ENCODE measurements at places on chromosomes 2 and 18.

GRCh38 chr2:68906716-68907115 is 35.5 kb upstream of the BMP10 start:
- no peak for DNase-seq

- no peak for DNase-seq
These were observed 49.5 kb downstream of the ANO7 start for GRCh38 chr2:241237949-241238371.

GRCh38 chr2:113777371-113777770 is 20.9 kb upstream of the SLC35F5 start:
- DNase-seq = no peak

GRCh38 chr2:133139847-133140533 is 428.3 kb downstream of the NCKAP5 start:
- DNase-seq = peak; percentile 66

- no peak for DNase-seq
These were observed 49.9 kb downstream of the KCNIP3 start for GRCh38 chr2:95346738-95347671.

DNA sequence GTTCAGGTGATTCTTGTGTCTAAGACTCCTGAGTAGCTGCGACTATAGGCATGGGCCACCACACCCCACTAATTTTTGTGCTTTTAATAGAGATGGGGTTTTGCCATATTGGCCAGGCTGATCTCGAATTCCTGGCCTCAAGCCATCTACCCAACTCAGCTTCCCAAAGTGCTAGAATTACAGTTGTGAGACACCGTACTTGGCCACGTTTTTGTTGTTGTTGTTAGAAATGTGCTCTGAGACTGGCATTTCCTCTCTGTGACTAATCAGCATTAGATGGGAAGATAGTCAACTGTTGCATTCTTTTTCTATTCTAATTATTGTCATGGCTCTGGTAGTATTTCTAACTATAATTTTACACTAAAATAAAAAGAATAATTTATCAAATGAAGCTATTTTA is 191.7 kb downstream of the CAMKMT start:
- no peak for DNase-seq

DNA sequence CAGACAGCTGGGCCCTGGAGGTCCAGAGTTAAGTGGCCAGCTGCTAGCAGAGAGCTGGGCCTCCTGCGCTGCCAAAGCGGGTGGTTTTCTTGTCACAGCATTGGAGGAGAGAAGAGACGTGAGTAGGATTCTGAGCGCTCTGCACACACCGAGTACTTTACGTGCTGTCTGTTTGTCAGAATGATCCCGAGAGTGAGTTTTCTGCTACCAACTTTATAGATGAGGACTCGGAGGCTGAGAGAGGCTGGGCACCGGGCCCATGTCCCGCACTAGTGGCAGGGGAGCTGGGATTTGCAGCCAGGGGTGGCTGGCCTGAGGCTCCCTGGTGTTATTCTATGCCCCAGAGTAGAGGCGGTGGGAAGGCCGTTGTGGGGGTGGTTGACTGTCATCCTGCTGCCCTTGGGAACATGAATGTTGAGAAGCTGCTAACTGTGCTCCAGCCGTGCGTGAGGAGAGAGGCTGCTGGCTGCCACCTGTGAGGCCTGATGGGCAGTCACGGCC is 36.3 kb upstream of the MBP start:
- DNase-seq = no peak

- DNase-seq = no peak
These were observed 1.8 kb downstream of the NMI start for GRCh38 chr2:151287513-151288250.

DNA sequence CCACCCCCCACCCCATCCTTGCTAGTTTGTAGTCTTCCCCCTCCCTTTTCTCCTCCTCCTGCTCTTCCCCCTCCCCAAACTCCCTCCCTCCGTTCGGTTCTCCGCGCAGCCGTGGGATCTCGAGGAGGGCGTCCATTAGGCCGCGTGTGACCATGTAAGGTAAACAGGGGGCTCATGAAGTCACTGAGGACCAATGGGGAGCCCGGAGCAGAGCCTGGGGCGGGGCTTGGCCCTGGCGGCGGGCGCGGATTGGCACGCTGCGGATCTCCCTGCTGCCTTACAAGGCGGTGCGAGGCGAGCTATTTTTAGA is 246 bp upstream of the KLF7 start:
- DNase-seq = peak; percentile 99

GRCh38 chr2:101355401-101356054 is 31.8 kb downstream of the CREG2 start:
- DNase-seq = no peak

DNA sequence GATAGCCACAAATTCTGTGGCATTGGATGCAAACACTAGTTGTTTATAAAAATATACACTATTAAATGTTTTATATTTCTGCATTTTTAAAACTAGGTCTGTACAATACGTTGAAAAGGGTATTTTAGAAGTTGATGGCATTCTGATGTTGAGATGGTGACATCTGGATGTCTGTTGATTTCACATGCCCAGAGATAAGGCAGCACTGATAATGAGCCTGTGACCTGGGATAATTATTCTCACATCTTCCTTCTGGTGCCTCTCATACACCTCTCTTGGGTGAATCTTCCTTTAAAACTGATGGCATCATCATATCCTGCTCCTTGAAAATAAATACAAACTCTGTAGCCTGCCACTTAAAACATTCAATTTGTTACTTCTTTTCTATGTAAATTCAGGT is 208.6 kb downstream of the NYAP2 start:
- no peak for DNase-seq

- no peak for DNase-seq
These were observed 64.3 kb downstream of the ACKR3 start for GRCh38 chr2:236633775-236634560.

GRCh38 chr2:23584054-23584745 is 199.2 kb downstream of the KLHL29 start:
- DNase-seq = no peak

DNA sequence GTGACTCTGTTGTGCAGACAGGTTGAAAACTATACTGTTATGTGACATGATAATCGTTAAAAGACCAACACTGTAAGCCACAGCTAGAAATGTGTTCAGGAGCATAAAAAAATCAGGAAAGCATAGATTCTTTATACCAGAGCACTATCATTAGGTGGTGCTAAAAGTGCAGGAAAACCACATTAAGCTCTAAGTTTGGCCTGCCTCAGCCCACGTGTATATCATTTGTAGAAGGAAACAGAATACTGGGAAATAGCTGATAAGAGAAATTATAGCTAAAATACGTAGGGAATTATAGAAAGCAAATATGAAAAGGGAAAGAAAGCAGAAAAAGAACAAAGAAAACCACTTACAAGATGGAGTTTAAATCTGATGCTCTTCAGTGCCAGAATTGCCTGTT is 26.5 kb upstream of the C2orf74 start:
- DNase-seq = no peak

DNA sequence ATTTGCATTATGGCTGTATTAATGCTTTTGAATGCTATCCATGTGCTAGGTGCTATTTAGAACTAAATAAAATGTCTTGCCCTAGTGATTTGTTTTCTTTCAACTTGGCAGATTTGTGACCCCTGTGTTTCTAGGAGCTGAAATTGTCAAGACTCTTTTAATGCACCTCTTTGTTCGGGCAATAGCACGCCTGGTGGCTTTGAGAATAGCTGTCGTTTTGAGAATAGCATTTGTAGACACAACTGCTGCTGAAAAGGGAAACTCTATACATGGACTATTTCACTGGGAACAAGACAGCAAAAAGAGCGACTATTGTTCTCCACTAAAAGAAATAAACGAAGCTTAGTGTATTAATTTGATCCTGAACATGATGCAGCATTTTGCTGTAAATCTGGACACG is 352.1 kb upstream of the ZNF521 start:
- DNase-seq = no peak

GRCh38 chr18:77173275-77174030 is 40.9 kb upstream of the MBP start:
- DNase-seq = no peak

DNA sequence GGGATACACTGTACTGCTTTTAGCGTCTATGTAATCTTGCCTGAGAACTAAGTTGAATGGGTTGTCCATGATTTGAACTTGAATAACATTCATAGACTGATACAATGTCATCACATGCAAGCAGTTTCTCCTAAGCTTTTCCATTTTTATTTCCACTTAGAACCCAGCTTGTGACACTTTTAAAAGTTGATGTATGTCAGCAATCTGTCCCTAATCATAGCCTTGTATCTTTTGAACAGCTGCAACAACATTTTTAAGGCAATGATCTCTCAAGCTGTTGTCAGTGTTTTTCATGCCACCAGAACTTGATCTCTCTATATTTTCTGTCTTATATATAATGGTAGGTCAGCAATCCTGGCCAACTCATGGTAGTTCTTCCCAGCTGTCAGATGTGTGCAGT is 185.0 kb downstream of the DOK6 start:
- no peak for DNase-seq

- DNase-seq = no peak
These were observed 1348.0 kb upstream of the TMEFF2 start for GRCh38 chr2:193542762-193543161.

DNA sequence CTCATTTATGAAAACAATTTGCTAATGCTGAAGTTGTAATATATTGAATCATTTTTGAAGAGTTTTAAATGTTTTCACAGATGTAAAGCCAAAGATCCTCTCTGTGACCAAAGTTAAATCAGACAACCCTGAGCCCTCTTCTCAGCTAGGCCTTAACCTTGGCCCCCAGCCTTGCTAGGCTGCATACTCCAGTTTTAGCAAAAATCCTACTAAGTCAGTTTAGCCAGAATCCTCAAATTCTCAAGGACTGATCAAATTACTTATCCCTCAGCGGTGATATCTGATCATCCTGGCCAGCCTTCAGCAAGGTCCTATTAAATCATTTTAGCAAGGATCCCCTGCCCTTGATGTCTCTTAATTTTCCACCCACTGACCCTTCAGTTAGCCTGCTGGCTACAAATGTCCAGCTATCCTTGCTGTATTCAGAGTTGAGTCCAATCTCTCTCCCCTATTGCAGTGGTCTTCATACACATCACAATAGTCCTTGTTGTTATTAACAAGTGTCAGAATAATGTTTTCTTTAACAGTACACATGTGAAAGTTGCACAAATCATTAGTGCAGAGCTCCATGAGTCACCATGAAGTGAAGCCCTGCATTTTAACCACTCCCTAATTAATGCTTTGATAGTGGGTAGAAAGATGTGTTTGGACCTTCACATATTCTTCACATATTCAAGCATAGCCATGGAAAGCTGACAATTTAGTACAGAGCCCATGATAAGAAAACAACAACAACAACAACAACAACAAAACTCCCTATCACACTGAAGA is 206.4 kb downstream of the NBAS start:
- DNase-seq = no peak

GRCh38 chr2:86263956-86264355 is 64.7 kb downstream of the MRPL35 start:
- DNase-seq = no peak

- DNase-seq = no peak
These were observed 78.2 kb upstream of the DAPL1 start for GRCh38 chr2:158716921-158717320.

Measured in NT2/D1 (cell line).